Skin of body (tissue), 3 donors: ENCODE measurements at places on chromosomes 7 and 10. TPM values are rescaled to one million over a fixed set of nuclear protein-coding genes. Genes with fewer than 3 reads are reported as not detected.

Gene ERVW-1
- 0.20 TPM for total RNA-seq

Gene EBF3
- total RNA-seq: 19.5 TPM

Gene PPP1R9A
- total RNA-seq: 15.0 TPM

Gene CISD1
- total RNA-seq: 7.5 TPM

Gene ACTR3C
- 6.3 TPM for total RNA-seq

Gene CALCR
- 0.49 TPM for total RNA-seq

Gene ZNF365
- 2.7 TPM for total RNA-seq

Gene MARVELD1
- 17.3 TPM for total RNA-seq

Gene ASB13
- 6.7 TPM for total RNA-seq

Gene MSMB
- total RNA-seq: 4.8 TPM

Gene HOXA13
- total RNA-seq: 1.4 TPM

Gene FASTK
- 35.9 TPM for total RNA-seq

Gene NKX6-2
- total RNA-seq: not detected

Gene GPAM
- 284 TPM for total RNA-seq

Gene SLC13A1
- total RNA-seq: not detected

Gene UNCX
- total RNA-seq: not detected

Gene ASNS
- total RNA-seq: 8.4 TPM

Gene MYO1G
- 2.6 TPM for total RNA-seq

Gene STEAP1B
- 2.0 TPM for total RNA-seq

Gene C10orf67
- total RNA-seq: 0.30 TPM

Gene VWDE
- 0.39 TPM for total RNA-seq

Gene TMEM184A
- total RNA-seq: 7.7 TPM

Gene PNLIP
- total RNA-seq: 1.4 TPM

Gene PRF1
- 0.79 TPM for total RNA-seq

Gene ADAM22
- total RNA-seq: 18.6 TPM

Gene CXCL12
- total RNA-seq: 107 TPM

Gene CELF2
- total RNA-seq: 29.3 TPM

Gene PLXDC2
- total RNA-seq: 63.2 TPM

Gene IDI2
- not detected for total RNA-seq

Gene FANK1
- 3.1 TPM for total RNA-seq

Gene SRRM3
- 0.99 TPM for total RNA-seq

Gene LLCFC1
- total RNA-seq: not detected

Gene LRRC18
- 0.39 TPM for total RNA-seq

Gene TDRD1
- 0.20 TPM for total RNA-seq
